ENCODE measurements at places on chromosomes 16 and 17.

GRCh38 chr17:57670769-57671569 is 74.1 kb downstream of the CCDC182 start:
- DNase-seq, result peak; percentile 9

DNA sequence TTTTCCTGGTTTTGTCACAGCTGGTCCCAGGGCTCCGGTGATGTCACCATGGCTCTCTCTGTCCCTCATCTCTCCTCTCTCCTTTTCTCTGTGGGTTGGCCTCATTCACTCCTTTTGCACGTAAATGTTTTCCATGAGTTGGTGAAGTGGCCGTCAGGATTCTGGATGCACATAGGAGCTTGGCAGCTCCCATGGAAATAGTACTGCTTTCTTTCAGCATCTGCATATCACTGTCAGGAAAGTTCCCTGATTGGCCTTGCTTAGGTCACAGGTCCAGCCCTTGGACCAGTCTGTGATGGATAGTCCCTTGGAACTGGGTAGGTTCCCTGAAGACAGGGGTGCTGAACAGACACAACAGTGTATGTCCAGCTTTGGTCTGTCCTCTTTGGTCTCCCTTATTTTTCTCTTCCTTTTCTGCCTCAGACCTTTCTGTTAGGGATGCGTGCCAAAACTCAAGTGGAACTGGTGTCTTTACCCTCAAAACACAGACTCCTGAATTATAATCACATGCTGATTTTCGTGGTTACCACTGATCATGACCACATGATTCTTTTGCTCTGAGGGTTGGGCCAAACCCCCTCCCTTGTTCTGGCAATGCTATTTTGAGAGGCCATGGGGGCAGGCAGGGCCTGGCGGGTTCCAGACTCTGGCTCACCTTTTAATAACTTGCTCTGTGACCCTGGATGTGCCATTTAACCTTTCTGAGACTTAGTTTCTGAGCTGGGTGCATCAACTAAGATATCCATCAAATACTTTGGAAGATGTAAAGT is 99.0 kb downstream of the MSI2 start:
- no peak for DNase-seq

GRCh38 chr16:10613785-10614485 is 33.5 kb upstream of the EMP2 start:
- no peak for DNase-seq

GRCh38 chr17:43456661-43457361 is 27.0 kb upstream of the DHX8 start:
- DNase-seq, result peak; percentile 40

DNA sequence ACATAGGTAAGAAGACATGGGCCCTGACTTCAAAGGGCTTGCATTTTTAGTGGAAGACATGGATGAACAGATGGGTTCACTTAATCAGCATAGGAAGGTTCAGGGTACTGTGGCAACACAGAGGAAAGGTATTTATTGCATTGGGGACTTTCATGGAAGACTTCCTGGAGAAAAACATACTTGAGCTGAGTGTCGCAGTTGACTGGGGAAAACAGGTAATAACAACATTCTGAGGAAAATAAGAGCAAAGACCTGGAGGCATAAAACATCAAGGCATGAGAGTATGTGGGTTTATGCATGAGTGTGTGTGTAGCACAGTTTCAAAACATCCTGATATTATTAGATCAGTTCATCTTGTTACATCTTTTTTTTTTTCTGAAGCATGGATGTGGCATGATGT is 82.7 kb downstream of the MAP2K6 start:
- DNase-seq, result no peak

- DNase-seq, result no peak
Observed at GRCh38 chr16:31440516-31441184, 1.9 kb downstream of the ZNF843 start.

GRCh38 chr17:57784226-57784895 is 39.3 kb upstream of the CCDC182 start:
- no peak for DNase-seq

- DNase-seq, result no peak
Observed at GRCh38 chr16:31678649-31679325, 151.1 kb downstream of the AHSP start.

DNA sequence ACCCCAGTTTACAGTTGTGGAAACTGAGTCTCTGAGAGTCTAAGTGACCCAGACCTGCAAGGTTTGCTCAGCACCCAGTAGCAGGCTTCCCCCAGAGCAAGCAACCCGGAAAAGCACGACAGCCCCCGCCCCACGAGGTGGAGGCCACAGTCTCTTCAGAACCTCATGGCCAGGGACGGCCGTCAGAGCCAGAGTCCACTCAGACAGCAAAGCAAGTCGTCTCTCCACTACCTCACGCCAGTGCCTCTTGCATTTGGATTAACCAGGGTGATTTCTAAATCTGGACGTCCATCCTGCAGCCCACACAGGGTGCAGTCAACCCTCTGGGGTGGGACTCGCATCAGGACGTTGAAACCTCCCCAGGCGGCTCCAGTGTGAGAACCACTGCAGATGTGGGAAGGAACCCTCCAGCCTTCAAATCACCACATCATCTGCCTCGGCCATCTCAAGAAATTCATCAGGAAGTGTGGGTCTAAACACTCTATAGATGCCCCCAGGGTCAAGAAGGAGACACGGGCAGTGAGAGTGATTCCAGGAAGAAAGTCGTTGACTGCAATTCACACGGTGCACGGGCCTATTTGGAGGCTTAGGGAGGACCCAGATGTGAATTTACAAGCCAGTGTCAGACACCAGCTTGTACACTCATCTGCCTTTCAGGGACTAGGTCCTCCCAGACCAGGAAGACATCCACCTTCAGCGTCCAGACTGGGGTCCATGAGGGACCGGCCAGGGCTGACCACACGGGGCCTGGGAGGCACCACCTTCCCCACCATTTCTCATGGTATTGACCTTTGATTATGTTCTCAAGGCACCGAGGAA is 20.2 kb upstream of the RBFOX3 start:
- DNase-seq, result no peak

GRCh38 chr17:77884967-77885641 is 73.4 kb upstream of the TNRC6C start:
- DNase-seq, result no peak

DNA sequence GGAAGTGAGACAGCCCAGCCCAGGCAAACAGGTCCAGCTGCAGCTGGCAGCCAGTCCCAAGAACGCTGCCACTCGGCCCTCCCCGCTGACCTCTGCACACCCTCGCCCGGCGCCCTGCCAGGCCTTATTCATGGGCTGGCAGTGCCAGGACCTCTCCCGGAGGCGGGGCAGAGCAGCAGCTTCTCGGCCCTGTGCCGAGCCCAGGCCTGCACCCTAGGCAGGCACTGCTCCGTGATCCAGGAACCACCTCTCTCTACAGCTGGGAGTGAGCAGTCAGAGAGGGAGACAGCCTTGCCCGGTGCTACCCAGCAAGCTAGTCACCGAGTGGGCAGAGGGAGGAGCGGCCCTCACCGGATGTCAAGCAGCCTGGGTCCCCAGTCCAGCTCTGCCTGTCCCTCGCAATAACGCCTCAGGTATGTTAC is 79.9 kb upstream of the CBX4 start:
- DNase-seq, result peak; percentile 19

GRCh38 chr16:78953526-78953925 is 647.0 kb downstream of the MAF start:
- DNase-seq, result no peak

GRCh38 chr16:23952128-23952970 is 116.6 kb downstream of the PRKCB start:
- no peak for DNase-seq

- DNase-seq, result peak; percentile 20
Observed at GRCh38 chr17:6455321-6455705, 11.1 kb downstream of the PIMREG start.

DNA sequence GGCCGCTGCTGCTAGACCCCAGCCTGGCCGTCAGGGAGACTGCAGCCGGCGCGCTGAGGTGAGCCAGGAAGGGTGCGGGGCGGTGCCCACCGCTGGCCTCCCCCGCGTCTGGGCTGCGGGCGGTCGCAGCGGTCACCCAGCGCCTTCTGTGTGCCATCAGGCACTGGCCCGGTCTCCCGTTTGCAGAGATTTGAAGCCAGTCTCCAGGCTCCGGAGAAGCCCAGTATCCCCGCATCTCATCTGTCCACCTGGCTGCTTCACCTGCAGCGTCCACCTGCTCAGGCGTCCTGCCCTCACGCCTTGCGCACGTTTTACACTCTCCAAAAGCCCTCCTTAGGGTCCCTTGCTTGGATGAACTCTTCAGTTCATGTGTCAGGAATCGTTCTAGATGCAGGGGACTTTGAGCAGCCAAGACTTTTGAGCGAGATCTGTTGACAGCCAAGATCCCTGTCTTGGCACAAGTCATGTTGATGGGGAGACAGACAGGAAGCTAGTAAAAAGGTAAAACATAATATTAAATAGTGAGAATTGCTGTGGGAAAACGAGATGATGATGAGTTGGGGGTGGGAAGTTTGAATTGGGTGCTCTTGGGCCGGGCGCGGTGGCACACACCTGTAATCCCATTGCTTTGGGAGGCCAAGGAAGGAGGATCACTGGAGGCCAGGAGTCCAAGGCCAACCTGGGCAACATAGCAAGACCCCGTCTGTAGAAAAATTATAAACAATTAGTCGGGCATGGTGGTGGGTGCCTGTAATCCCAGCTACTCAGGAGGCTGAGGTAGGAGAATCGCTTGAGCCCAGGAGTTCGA is 916 bp downstream of the HEATR3 start:
- no peak for DNase-seq

DNA sequence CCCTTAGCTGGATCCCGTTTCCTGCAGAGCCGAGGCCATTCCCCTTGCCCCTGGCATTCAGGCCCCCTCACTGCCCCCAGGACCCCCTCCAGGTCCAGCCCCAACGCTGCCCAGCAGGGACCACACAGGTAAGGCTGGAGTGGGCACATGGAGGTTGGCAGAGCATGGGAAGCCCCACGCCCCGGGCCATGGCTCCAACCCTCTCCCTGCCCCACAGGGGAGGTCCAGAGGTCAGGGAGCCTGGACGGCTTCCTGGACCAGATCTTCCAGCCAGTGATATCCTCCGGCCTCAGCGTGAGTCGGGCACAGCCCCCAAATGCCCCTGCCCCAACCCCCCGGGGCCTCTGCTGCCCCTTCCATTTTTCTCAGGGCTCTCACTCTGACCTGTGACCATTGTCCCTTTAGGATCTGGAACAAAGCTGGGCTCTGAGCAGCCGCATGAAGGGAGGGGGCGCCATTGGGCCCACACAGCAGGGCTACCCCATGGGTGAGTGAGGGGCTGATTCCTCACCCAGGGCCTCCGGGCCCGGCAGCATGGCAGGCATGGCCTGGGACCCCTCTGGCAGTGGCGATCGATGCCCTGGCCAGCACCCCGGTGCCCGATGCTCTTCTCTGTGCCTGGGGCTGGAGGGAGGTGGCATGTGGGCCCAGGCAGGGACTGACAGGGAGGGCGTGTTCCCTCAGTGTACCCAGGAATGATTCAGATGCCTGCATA is 18.5 kb upstream of the SMIM5 start:
- no peak for DNase-seq

DNA sequence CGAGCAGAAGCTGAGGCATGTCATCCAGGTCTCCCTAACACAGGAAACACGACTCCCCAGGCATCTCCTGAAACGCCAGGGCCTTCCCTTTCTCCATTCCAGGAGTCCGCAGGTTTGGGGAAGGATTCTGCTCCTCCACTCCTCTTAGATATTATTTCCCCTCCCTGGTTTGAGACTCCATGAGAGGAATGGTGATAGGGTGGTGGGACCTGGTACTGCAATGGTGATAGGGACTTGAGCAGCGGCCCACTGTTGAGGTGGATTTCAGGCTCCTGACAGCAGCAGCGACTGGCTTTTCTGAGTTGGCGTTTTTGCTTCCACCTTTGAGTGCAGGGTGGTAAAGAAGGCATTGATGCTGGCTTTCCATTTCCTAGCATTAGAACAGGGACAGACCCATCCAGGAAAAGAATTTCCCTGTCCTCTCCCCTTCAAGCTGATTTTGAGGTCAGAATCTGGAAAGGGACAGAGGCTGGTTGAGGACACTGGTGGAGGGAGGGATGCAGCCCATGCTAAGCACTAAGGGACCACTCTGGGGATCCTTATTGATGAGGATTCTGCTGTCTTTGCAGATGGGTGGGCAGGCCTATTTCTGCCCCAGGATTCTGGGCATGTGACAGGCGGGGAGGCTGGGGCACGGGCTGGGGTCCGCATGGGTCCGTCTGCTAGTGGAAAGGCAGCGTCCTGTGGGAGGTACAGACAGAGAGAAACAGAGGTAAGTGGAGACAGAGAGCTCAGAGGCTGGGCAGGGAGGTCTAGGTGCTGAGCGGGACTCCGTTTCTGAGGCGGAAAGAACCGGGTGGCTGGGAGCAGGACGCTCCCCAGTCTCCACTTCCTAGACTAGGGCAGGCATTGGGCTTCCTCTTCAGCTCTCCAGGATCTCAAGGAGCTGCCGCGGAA is 1.3 kb upstream of the TBX4 start:
- no peak for DNase-seq

DNA sequence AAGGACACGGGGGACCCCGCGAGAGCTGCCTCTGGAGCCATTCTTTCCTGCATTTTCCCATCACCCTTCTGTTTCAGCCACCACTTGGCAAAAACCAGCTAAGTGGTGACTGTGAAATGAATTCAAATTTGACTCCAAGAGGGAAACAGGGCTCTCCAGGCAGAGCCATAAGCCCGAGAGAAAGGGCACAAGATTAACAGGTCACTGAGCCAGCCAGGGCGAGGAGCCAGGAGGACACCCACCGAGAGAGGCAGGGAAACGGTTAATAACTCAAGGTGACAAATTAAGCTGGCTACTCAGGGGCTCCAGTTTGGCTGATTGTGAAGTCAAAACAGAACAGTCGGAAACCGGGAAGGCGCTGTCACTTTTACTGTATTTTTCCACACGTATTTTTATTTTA is 67.8 kb upstream of the SOX9 start:
- no peak for DNase-seq

DNA sequence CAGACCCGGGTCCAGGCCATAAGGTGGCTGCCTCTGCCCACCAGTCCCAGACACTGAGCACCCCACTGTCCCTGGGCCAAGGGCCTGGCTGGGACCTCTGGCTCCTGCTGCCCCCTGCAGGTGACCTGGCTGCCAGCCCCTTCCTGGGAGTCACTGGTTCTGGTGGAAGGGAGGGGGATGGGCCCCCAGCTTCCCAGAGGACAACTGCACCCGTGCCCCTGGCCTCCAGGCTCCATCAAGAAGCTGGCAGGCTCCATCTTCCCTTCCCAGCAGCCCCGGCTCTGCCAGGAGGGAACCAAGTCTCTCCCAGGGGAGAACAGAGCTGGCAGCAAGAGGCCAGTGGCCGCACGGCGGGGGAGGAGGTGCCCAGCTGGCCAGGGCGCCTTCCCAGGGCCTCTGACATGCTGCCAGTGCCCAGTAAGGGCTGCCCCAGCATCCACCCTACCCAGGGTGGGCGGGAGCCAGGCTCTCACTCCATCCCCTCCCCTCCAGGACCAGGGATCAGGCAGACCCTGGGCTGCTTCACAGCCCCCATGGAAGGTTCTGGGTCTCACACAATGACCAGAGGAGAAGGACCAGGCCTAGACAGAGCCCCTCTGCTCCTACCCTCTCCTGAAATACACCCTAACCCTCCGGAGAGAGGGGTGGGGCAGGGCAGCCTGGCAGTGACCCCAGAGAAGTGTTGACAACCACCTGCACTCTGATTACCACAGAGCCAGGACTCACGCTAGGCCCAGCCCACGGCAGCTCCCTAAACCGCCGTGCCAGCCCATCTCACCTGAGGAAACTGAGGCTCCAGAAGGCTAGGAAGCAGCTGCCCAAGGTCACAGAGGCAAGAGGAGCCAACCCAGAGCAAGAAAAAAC is 3.6 kb downstream of the CLUH start:
- DNase-seq, result no peak

All from amniotic epithelial cell (primary cell).